ENCODE measurements at places on chromosomes 6 and 20. TPM values are rescaled to one million over a fixed set of nuclear protein-coding genes. Genes with fewer than 3 reads are reported as not detected.

- DNase-seq, result no peak
Measured at GRCh38 chr6:6634735-6635075, 46.2 kb downstream of the LY86 start.

GRCh38 chr20:33563788-33564187 is 73.9 kb downstream of the CBFA2T2 start:
- DNase-seq, result no peak

DNA sequence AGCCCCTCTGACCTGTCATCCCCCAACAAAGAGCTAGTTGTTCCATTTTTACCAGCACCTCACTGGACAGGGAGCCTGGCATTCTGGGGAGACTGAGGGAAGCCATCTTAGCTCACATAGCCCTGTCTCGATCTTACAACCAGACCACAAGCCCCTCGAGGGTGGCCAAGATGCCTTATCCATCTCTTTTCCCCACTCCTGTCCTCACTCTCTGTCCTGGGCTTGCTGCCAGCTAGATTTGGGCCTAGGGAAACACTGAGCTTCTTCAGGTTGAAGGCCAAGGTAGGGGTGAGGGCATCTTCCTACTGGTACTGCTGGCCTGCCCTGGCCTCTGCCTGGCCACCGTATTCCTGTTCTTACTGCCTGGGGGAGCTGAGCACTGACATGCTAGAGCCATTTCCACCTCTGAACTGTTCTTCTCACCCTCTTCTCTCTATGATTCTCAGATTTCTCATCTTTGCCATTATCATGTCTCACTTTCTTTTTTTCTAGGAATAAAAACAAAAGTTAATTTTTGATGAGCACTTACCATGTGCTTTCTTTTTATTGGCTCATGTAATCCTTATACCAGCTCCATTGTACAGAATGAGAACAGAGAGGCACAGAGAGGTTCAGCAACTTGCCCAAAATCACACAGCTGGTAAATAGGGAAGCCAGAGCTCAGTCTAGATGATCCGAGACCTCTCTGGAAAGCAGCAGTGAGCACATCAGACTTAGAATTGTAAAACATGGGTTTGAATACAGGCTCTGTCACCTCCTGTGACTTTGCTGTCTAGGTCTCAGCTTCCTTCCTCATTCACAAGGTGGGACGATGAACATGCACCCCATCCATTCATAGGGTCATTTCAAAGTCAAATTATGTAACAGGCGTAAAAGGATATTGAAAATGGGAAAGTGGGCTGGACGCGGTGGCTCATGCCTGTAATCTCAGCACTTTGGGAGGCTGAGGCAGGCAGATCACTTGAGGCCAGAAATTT is 28.7 kb downstream of the FGD2 start:
- no peak for DNase-seq

DNA sequence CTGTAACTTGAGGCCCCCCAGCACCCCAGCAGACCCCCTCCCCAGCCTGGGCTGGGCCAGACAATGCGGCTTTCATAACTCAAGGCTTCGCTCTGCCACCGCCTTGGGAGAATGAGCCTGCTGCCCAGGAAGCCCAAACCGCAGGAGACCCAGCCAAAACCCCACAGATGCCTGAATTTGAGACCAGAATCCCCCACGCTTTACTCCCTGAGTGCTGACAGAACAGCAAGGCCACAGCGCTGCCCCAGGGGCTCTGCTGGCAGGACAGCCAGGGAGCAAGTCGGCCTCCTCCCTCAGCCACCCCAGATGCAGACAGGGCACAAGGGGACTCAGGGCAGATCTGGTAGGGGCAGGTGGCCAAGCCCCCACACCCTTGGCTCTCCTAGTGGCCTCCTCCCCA is 2.2 kb downstream of the MDFI start:
- no peak for DNase-seq

DNA sequence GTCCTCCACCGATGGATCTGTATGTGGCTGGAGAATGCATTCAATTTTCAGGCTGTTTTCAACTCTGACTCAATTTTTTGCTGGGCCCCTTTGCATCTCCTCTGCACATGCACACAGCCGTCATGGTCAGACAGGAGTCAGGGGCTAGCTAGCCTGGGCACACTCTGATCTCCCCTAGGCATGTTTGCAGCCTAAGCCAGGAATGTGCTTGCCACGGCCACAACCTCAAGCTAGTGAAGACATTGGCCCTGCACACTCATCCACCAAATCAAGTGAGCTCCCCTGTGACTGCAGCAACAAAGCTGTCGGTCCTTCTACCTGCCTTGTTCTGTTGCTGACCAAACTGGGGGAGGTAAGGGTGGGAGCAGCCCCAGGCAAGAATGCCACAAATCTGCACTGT is 300.5 kb downstream of the ESR1 start:
- DNase-seq, result no peak

DNA sequence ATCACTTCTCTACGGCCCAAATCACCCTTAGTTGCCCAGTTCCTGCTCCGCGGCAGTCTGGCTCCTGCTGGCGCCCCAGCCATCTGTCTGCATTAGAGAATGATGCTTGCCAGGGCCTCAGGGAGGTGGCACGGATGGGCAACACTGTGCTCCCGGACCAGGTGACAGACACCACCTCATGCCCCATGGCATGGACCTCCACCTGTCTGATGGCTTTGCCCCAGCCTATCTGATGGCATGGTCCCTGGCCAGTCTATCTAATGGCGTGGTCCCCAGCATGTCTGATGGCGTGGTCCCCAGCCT is 18.8 kb upstream of the MRGBP start:
- no peak for DNase-seq

Gene WFDC10B
- polyA plus RNA-seq, result not detected

Gene MYL9
- 210 TPM for polyA plus RNA-seq

Gene KHDC1L
- not detected for polyA plus RNA-seq

Gene SLC17A3
- polyA plus RNA-seq, result 0.95 TPM
